Amniotic epithelial cell (primary cell): ENCODE measurements at places on chromosomes 11 and 22.

GRCh38 chr11:109241988-109242536 lies 179.9 kb upstream of the C11orf87 start:
- no peak for DNase-seq

DNA sequence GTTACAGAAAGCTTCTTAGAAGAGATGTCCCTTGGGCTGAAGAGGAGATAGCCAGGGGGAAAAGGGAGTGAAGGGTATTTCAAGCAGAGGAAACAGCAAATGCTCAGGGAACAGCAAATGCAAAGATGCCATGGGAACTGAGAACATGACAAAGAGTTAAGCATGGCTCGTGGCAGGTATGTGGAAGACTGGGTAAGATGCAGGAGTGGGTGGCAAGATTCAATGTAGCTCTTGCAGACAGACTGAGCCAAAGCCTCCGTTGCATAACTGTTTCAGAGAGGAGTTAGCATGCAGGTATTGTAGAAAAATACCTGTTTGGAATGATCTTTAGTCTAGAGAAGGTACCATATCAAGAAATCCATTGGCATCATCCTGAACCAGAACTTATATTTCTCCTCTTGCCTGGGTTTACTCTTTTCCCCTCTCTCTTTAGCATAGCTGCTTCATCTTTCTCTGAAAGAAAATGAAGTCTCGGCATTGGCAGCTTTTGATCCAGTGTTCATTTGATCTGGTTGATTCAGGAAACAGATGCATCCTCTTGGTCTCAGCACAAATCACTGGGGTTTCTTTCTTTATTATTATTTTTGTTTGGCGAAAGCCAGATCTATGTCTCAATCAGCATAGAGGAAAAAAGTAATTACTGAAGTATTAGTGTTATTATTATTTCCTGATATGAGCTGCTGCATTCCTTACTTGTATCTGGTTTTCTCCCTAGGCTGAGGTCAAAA lies 41.7 kb upstream of the NUP160 start:
- DNase-seq, result no peak

DNA sequence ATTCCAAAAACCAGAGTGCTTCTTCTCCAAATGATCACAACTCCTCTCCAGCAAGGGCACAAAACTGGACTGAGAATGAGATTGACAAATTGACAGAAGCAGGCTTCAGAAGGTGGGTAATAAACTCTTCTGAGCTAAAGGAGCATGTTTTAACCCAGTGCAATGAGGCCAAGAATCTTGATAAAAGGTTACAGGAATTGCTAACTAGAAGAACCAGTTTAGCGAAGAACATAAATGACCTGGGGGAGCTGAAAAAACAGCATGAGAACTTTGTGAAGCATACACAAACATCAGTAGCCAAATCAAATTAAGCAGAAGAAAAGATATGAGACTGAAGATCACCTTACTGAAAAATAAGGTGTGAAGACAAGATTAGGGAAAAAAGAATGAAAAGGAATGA lies 15.5 kb downstream of the OR52M1 start:
- no peak for DNase-seq

GRCh38 chr11:95372097-95372656 lies 141.2 kb upstream of the SESN3 start:
- DNase-seq, result no peak

GRCh38 chr22:20449819-20450550 lies 12.4 kb upstream of the SCARF2 start:
- DNase-seq, result no peak

DNA sequence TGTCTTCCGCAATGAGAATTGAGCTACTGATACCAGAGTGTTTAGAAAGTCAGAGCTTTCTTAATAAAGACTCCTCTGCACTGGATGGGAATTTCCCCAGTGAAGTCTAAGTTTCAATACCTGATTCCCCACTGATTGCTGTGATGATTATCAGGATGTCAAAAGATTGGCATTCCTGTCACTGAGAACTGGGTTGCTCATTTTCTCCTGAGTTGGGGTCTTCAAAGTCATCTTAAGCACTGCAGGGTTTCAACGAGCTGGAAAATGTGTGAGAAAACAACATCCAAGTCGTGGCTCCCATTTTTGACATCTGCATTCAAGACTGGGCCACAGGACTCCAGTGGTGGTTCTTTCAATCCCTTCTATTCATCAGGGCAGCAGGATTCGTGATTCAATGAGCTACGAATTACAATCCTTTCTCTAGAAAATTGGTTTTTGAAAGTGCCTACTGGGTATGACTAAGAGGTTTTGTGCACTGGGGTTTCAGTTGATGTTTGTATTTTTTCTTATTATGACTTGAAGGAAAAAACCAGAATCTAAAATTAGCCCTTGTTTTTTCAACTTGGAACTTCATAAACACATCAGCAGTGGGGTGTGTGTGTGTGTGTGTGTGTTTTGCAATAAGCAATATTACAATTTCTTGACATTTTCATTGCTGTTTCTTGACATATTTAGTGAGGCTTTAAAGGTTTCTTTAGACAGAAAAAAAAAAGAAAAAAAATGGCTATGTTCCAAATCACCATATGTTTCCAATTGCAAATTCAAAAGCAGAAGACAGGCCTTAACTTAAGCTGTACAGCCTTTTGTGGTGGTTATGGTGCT lies 233.0 kb downstream of the FAM76B start:
- DNase-seq, result no peak

DNA sequence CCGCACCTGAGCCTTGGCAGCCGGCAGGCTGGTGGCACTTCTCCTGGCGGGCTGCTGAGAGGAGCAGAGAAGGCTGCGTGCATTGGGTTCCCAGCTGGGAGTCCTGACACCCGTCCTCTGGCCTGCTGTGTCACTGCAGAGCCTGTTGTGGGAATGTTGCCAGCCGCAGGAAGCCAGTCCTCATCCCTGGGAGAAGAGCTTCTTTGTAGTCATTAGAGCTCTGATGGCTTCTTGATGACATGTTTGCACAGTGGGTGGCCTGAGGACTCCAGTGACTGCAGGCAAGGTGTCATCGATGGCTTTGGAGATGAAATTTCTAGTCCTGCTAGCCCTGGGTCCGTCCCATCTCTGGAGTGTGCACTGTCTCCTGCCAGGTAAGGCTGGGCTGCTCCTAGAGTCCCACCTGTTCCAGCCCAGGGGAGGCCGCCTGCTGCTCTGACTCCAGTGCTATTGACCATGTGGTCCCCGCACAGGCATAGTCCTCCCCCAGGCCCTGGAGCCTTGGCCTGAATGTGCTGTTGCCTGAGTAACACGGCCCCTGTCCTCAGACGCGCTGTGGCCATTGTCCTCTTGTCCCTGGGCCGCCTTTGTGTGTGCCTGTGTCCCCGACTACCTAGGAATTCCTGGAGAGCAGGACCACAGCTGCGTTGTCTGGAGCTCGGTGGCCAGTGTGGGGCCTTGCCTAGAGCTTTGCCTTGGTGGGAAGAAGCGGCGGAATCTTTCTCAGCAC lies 129.2 kb downstream of the CACNA1I start:
- DNase-seq, result no peak

- DNase-seq, result no peak
Observed at GRCh38 chr11:2256951-2257700, 13.3 kb downstream of the ASCL2 start.
